Jurkat, Clone E6-1 (cell line): ENCODE measurements at places on chromosomes 2 and 18.

GRCh38 chr18:11215216-11215615, 65.8 kb upstream of the PIEZO2 start:
- no peak for DNase-seq

GRCh38 chr2:228181098-228182019, at the start of gene SPHKAP:
Gene SPHKAP (minus strand): TSS chr2:228181687. CDS start chr2:228181598, 89 bp downstream.
- DNase-seq: no peak

DNA sequence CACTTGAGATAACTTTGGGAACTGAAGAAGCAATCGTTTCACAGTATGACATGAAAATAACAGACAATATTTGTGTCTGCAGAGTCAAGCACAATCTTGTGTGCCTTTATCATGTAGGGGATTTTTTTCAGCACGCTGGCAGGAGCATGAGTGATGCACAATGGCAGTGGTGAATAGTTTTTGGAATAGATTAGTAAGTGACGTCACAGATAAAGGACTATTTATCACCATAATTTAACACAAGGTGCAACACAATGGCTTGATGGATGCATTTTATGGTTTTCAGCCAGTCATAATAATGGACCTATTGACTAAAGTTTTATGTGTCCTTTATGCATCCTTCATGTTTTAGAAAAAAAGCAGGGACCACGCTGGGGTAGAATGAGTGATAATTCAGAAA, 559.8 kb upstream of the FANCL start:
- no peak for DNase-seq

GRCh38 chr2:239824866-239825704, 200.1 kb downstream of the NDUFA10 start:
- no peak for DNase-seq

DNA sequence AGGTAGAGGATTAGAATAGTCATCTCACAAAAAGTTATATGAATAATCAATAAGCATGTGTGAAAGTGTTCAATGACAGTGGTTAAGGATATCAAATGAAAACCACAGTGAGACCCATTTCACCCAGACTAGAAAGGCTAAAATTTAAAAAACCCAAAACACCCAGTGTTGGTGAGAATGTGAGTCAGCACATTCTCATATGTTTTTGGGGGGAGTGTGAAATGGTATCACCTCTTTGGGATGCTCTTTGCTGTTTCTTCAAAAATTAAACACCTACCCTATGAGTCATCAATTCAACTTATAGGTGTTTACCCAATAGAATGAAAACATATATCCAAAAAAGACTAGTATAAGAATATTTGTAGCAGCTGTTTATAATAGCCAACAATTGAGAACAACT, 69.8 kb downstream of the MAP3K20 start:
- DNase-seq: no peak

- no peak for DNase-seq
These were observed 11.9 kb downstream of the FIGN start for GRCh38 chr2:163723881-163724280.
